Activated CD4-positive, alpha-beta T cell treated with anti-CD3 and anti-CD28 coated beads, Interleukin-2, amount 10 ng/mL, durations not matched to agents 24 days and 14 days (primary cell): ENCODE measurements at places on chromosomes 3 and 15. TPM values are rescaled to one million over a fixed set of nuclear protein-coding genes. Genes with fewer than 3 reads are reported as not detected.

Gene CEMIP
- not detected in 2 replicates for total RNA-seq

Gene CPN2
- total RNA-seq, result not detected in 2 replicates

Gene GALNT15
- total RNA-seq, result not detected in 2 replicates

Gene ACTC1
- total RNA-seq, result not detected in 2 replicates

Gene DAPK2
- 3.7 and 4.3 TPM in 2 replicates for total RNA-seq

Gene CTXN2
- 0.07 TPM in 1 of 2 replicates, not detected in the other for total RNA-seq

Gene RTP1
- not detected in 2 replicates for total RNA-seq

Gene NPAP1
- not detected in 2 replicates for total RNA-seq

Gene CNTN3
- total RNA-seq, result not detected in 2 replicates

Gene GOLGA8J
- total RNA-seq, result not detected in 2 replicates

Gene FAM107A
- total RNA-seq, result not detected in 2 replicates

Gene CAPN7
- total RNA-seq, result 25.4 and 29.9 TPM in 2 replicates

Gene ENTPD3
- not detected in 2 replicates for total RNA-seq

Gene PLA2G4E
- total RNA-seq, result not detected in 2 replicates

Gene KCNMB2
- not detected in 2 replicates for total RNA-seq

Gene STRIT1
- not detected in 2 replicates for total RNA-seq

Gene CHRNA7
- total RNA-seq, result 0.12 TPM in 1 of 2 replicates, not detected in the other
